M059J (cell line): ENCODE measurements at places on chromosomes 1 and 21. TPM values are rescaled to one million over a fixed set of nuclear protein-coding genes. Genes with fewer than 3 reads are reported as not detected.

Gene LAMC1
- 161 and 321 TPM in 2 replicates for total RNA-seq

Gene PTGS2
- total RNA-seq, result 29.4 and 29.9 TPM in 2 replicates

Gene CAMSAP2
- total RNA-seq, result 16.1 and 24.3 TPM in 2 replicates

Gene MAN1C1
- total RNA-seq, result 3.3 and 4.4 TPM in 2 replicates

Gene CFAP74
- not detected in 2 replicates for total RNA-seq

Gene TMEM79
- total RNA-seq, result 2.1 and 2.2 TPM in 2 replicates

Gene TMEM82
- total RNA-seq, result not detected in 2 replicates

Gene FCRL2
- total RNA-seq, result not detected in 2 replicates

Gene GALE
- 64.3 and 80.7 TPM in 2 replicates for total RNA-seq

Gene VWA1
- 0.12 and 1.1 TPM in 2 replicates for total RNA-seq

Gene PM20D1
- total RNA-seq, result not detected in 2 replicates

Gene SERPINC1
- 0.07 TPM in 1 of 2 replicates, not detected in the other for total RNA-seq

DNA sequence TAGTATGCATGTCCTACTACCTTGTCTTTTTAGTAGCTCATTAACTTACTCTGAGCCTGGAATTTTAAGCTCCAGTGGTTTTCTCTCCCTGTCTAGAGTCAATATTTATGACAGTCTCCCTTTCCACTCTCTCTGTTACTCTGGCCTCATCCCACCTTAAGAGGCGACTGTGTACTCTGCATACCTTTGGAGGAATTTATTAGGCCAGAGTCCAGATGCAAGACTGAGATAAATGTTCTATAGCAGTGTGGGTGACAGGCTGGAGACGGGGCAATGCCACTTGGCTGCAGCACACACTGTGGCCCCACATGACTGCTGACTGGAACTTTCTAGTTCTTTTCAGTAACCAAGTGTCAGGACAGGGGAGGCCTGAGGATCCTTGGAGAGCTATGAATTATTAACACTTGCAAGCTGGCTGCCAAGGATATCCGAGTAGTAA, 4.1 kb upstream of the PDZK1 start:
- peak; percentile 66 for DNase-seq

DNA sequence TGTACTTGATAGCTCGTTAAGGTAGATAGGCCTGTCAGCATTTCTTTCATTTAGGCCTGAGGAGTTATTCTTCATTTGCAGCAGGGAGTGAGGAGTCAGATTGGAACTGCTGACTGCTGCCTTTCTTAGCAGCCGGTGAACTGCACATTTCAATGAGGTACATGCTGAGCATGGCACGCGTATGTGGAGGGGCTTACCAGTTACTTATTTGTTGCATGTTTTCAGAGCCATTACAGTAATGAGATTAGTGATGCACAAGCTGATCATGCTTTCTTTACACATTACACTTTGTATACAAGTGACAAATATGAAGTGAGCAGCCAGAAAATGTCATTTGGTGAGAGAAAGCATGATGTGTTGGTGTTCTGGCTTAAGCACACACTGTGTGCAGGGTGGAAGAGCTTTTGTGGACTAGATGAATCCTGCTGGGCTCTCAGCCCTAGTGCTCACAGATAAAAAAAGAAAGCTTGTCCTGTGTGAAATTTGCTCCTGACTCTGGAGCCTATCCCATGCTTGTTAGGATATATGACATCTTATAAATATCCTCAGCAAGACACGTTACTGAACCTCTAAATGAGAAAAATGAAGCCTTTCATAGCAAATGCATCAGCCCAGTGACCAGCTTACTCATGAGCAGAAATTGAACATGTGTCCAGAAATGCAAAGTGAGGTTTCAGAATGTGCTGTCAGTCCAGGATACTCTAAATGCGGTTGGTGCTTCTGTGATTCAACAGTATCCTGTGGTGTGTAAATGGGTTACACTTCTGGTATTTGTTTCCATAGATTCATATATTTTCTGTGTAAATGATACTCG, 574.7 kb upstream of the ADGRL2 start:
- no peak for DNase-seq

DNA sequence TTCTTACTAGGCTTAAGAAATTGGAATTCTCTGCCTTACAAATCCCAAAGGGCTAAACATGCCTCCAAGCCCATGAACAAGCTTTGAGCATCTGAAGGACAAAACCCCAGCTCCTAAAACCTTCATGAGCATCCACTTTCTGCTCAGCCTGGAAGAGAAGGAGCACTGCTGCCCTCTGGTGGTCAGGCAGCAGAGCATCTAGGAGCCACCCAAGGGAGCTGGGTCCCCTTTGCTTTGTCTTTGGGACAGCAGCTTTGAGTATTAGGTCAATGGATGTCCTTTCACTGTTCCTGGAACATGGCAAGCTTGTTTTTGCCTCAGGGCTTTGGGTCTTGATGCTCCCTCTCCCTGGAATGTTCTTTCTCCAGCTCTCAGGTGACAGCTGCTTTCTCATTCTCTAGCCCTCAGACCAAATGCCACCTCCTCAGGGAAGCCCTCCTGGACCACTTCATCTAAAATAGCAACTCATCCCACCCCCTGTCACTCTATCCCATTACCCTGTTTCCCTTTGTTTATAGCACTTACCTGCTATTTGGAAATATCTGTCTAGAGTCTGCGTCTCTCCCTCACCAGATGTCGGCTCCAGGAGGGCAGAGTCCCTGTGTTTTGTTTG, 25.7 kb downstream of the RAB7B start:
- peak; percentile 78 for DNase-seq

- DNase-seq, result no peak
These were observed 144.2 kb downstream of the SYT2 start for GRCh38 chr1:202565890-202566602.

DNA sequence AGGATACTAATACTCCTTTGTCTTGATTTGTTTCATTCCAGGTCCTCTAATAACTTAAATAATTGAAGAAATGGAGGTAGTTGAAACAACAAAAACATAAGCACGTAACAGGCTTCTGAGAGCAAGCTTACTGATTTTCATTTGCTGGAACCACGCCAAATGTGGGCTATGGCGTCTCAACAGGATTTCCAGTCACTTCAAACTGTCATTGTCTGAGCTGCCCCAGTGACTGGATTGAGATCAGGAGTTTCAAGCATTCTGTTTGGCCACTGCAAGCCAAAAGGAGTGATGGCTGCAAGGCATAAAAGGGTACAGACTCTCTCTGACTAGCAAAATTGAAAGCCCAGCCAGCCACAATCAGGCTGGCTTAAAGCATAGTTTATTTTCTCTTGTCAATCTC, 289.9 kb downstream of the DPYD start:
- DNase-seq, result peak; percentile 28

DNA sequence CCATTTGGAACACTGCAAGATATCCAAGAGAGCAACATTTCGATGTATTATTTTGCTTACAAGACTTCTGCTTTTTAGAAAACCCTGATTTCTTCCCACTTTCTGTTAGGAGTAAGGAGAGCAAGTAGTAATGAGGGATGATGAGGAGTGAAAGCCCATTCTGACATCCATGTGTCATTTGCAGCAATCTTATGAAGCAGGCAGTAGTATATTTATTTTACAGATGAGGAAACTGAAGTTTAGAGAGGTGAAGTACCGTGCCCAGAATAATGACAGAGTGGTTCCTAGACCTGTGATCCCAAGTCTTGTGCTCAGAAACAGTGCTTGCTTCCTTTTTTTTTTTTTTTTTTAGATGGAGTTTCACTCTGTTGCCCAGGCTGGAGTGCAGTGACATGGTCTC, 7.1 kb upstream of the ZSCAN20 start:
- DNase-seq, result no peak

DNA sequence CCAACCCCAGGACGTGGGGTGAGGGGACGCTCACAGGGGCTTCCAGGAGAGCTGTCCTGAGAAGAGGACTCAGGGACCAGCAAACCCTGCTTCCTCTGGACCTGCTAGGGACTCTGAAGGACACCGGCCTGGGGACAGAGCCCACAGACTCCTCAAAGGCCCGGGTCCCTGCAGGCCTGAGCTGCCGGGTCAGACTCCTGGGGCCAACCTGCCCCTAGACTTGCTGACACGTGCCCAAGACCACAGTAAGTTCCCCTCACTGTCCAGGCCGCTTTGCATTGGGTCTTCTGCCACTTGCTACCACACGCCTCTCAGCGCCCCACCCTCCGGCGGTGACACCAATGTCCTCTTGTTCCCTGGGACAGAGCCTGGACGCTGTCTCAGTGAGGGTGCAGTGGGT, 106.6 kb upstream of the IFFO2 start:
- no peak for DNase-seq

DNA sequence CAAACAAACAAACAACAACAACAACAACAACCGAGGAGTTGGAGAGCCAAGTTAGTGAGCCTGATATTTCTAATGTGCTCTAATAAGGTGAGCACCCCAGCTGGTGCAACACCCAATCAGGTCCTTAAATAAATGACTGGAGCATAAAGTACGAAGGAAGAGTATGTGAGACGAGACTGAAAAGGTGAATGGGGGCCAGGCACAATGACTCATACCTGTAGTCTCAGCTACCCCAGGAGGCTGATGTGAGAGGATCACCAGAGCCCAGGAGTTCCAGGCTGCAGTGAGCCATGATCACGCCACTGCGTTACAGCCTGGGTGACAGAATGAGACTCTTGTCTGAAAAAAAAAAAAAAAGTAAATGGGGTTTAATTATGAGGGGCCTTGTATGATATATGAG, 152.0 kb upstream of the ZRANB2 start:
- no peak for DNase-seq

- no peak for DNase-seq
These were observed 43.0 kb downstream of the GALNT2 start for GRCh38 chr1:230109895-230110667.

GRCh38 chr1:236119943-236120484, 22.3 kb upstream of the GPR137B start:
- DNase-seq, result no peak

DNA sequence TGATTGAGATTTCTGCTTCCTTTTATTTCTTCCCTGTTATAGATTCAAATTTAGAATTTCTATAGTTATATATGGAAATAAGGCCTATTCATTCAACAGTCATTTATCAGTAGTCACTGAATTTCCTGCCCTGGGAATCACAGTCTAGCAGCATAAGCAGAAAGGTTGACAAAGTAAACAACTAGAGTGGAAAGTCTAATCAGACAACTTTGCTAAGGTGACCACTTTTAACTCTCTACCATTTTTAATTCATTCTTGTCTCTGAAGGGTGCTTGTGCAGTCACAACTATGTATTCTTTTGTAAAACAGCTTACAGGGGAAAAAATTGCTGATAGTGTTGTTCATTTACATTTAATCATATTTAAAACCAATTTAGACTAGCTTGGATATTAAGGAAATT, 66.1 kb upstream of the PLA2G4A start:
- peak; percentile 24 for DNase-seq

DNA sequence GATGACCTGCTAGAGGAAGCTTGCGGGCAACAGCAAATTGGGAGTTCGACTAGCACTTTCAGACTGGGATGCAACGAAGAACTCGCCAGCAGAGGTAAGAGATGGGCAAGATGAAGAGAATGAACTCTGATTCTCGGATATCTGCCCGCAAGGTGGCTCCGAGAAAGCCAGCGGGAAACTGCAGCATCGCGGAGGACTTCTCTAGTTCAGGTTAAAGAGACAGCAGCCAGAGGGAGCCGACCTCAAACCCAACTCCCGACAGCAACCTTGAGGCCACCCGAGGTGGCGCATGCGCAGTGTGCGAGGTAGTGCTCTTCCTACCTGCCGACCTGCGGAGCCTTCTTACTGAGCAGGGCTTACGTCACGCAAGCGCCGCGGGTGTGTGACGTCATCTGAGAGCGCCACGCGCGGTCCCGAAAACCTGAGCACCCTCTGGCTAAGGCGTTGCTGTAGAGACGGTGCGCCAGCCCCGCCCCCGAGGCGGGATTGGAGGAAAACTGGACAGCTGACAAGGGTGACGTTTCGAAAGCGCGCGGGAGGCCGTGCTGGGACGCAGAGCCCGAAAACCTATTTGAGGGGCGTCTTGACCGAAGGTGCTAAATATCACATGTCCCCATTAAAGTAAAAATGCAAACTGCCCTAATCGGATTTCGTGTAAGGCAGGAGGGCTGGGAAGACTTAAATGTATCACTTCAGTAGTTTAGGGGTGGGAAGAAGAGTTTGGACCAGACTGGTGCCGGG, 110.5 kb upstream of the SLC25A33 start:
- peak; percentile 99 for DNase-seq

GRCh38 chr1:226574591-226575435, 26.2 kb downstream of the STUM start:
- no peak for DNase-seq

GRCh38 chr1:40662864-40663263, 2.6 kb downstream of the RIMS3 start:
- peak; percentile 82 for DNase-seq

GRCh38 chr1:84719543-84720217, 29.4 kb upstream of the SSX2IP start:
- no peak for DNase-seq

DNA sequence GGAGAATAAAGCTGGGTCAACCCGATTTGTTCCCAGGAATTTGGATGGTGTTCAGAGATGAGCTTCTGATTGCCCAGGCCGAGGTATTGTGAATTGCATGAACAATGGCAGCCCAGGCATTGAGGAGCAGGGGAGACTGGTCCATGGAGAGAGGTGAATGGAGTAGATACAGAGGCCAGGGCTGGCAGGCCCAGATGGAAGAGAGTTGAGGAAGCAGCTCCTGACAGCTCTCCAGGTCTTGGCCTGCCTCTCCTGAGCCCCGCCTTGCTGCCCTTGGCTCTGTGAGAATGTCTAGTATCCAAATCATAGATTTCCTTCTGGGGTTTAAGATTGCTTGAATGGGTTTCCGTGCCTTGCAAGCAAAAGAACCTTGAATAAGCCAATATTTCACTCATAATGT, 11.5 kb downstream of the ABCA4 start:
- no peak for DNase-seq

GRCh38 chr1:197141575-197141974, 4.9 kb downstream of the ASPM start:
- DNase-seq, result no peak
